ENCODE measurements at places on chromosomes 1 and 21. TPM values are rescaled to one million over a fixed set of nuclear protein-coding genes. Genes with fewer than 3 reads are reported as not detected.

The CASQ2 gene
- not detected for total RNA-seq

GRCh38 chr1:197770243-197770642, 5.0 kb downstream of the DENND1B start:
- H3K4me3 ChIP-seq: no peak overlapping the region
- DNase-seq: no peak
- H3K27me3 ChIP-seq: no peaks in the 10 kb centered on the region
- peaks cover 24% of the 10 kb centered on the region for H3K4me1 ChIP-seq

The SPRR2G gene
- total RNA-seq: not detected

DNA sequence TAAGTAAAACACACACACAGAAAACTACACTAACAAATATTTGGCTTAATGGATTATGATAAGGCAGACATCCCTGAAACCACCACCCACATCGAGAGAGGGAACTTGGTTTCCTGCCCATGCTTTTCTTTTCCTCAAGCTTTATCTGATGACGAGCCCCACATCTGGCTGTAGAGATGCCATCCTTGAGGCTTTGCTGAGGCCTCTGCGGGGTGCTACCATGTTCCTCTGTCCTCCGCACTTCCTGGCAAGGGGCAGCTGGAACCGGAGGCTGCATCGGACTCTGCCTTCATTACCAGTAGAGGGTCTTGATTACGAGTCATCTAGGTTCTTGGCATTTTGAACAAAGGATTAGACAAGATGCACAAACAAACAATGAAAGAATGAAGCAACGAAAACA, 21.7 kb upstream of the C1orf174 start:
- no peak for DNase-seq
- no peaks in the 10 kb centered on the region for H3K4me1 ChIP-seq
- no peak overlapping the region for H3K27ac ChIP-seq
- no peaks in the 10 kb centered on the region for H3K36me3 ChIP-seq

GRCh38 chr1:215824245-215824644, 257.1 kb downstream of the KCTD3 start:
- DNase-seq: no peak
- no peak overlapping the region for H3K4me3 ChIP-seq
- H3K27me3 ChIP-seq: no peaks in the 10 kb centered on the region
- no peak overlapping the region for H3K27ac ChIP-seq
- H3K36me3 ChIP-seq: no peaks in the 10 kb centered on the region

DNA sequence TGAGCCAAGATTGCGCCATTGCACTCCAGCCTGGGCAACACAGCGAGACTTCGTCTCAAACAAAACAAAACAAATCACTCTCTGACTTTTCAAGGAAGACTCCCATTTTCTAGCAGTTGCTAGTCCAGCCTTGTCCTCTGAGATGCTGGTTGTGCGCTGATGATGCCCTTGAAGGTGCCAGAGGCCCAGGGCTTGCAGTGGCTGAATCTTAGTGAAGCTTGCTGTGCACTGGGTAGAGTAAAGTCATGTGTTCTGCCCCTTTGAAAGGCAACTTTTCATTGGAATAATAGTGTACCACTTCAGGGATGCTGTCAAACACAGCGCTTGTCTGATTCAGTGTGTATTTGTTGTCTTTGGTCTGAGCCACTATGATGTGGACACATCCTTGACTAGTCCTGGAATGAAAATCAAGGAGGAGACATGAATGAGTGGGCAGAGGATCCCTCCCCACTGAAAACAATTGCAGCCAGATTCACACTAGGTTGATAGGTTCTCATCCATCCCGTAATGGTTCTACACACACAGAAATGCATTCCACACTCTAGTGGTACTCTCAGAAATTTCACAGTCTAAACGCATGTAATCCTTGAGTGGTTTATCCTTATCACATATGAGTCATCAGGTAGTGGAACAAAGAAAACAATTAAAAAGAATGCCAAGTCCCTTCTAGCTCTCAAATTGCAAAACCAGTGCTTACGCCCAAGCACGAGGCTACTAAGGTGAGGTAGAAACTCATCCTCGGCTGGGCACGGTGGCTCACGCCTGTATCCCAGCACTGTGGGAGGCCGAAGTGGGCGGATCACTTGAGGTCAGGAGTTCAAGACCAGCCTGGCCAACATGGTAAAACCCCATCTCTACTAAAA, 17.8 kb upstream of the TDRD10 start:
- no peaks in the 10 kb centered on the region for H3K36me3 ChIP-seq
- peaks cover 4% of the 10 kb centered on the region for H3K4me1 ChIP-seq
- no peak overlapping the region for H3K4me3 ChIP-seq
- H3K27ac ChIP-seq: no peak overlapping the region

DNA sequence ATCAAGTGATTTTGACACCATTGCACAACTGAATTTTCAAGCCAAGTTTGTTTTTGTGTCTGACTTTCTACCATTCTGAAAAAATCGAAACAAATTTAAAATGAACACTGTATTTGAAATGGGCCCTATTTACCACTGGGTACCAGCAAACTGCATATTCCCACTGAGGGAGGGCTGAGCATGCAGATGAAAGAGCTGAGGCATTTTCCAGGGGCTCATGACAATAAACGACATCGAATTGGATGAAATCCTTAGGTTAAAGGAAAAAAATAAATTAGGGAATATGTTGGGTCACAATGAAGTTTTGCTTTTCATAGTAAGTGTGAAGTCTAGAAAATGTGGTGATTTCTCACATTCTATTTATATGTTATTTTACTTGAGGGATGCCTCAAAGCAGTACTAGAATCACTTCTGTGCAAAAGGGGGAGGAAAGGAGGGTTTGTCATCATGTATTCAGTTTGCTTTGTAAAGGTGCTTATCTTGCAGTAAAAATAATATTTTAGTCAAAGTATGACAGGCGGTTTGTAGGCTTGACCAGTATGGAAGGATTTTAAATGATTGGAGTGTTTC, 11.2 kb downstream of the ZBTB18 start:
- no peaks in the 10 kb centered on the region for H3K27me3 ChIP-seq
- H3K27ac ChIP-seq: no peak overlapping the region

DNA sequence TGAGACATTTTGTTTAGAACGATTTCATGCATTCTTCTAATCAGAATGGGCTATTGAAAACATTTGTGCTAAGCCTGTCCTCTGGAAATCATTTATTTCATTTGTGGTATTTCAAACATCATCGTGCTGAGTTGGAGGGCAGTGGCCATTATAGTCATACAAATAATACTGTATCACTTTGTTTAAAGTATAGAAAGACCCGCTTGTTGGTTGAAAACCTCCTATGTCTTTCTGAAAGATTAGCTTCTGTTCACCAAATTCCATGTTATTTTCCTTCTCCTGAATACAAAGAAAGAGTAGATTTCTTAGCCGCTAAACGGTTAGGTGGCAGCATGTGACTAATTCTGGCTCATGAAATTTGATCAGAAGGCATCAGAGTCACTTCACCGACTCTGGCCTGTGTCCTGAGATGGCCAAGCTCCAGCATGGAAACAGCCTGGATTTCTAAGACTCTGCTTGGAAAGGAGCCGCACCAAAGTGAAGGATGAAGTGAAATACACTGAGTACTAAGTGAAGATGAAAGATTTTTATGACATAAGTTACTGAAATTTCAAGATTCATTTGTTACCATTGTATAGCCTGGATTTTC, 355.1 kb downstream of the USP25 start:
- no peak overlapping the region for H3K4me3 ChIP-seq
- no peak for DNase-seq
- H3K27me3 ChIP-seq: no peaks in the 10 kb centered on the region
- H3K4me1 ChIP-seq: peaks cover 37% of the 10 kb centered on the region
- H3K27ac ChIP-seq: no peak overlapping the region

The KRTAP13-2 gene
- total RNA-seq: not detected

DNA sequence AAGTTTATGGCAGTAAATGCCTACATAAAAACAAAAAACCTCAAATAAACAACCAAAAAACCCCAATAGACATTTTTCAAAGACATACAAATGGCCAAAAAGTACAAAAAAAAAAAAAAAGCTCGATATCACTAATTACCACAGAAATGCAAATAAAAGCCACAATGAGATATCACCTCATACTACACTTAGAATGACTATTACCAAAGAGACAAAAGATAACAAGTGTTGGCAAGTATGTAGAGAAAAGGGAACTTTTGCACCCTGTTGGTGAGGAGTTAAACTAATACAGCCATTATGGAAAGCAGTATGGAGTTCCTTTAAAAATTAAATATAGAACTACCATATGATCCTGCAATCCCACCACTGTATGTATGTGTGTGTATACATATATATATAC, 21.1 kb downstream of the SLC25A24 start:
- no peak overlapping the region for H3K27ac ChIP-seq
- no peak for DNase-seq
- H3K4me1 ChIP-seq: peaks cover 17% of the 10 kb centered on the region

The VASH2 gene
- 3.7 TPM for total RNA-seq

The ETV3L gene
- not detected for total RNA-seq

The ZYG11A gene
- total RNA-seq: 0.21 TPM

- no peak overlapping the region for H3K4me3 ChIP-seq
- H3K4me1 ChIP-seq: peaks cover 37% of the 10 kb centered on the region
- no peak for DNase-seq
- peak overlapping the region; percentile 15 for H3K27ac ChIP-seq
Measured at GRCh38 chr1:203632941-203633340, 6.3 kb downstream of the ATP2B4 start.

DNA sequence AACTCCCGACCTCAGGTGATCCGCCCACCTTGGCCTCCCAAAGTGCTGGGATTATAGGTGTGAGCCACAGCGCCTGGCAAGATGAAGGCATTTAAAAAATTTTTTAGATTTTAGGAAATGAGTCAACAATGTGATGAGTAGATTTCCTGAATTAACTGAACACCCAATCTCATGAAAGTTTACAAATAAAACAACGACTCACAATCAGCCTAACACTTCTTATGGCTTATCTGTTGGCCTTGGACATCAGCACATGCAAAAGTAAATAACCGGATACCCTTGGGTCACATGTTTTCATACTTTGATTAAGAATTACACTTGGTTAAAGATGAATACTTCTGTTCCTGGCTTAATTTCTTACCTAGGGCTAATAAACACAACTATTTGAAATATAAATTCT, 3.0 kb downstream of the GNG12 start:
- H3K4me1 ChIP-seq: peaks cover 35% of the 10 kb centered on the region
- peak overlapping the region; percentile 98 for H3K27ac ChIP-seq
- DNase-seq: no peak
- peak overlapping the region; percentile 95 for H3K4me3 ChIP-seq
- H3K36me3 ChIP-seq: no peaks in the 10 kb centered on the region

DNA sequence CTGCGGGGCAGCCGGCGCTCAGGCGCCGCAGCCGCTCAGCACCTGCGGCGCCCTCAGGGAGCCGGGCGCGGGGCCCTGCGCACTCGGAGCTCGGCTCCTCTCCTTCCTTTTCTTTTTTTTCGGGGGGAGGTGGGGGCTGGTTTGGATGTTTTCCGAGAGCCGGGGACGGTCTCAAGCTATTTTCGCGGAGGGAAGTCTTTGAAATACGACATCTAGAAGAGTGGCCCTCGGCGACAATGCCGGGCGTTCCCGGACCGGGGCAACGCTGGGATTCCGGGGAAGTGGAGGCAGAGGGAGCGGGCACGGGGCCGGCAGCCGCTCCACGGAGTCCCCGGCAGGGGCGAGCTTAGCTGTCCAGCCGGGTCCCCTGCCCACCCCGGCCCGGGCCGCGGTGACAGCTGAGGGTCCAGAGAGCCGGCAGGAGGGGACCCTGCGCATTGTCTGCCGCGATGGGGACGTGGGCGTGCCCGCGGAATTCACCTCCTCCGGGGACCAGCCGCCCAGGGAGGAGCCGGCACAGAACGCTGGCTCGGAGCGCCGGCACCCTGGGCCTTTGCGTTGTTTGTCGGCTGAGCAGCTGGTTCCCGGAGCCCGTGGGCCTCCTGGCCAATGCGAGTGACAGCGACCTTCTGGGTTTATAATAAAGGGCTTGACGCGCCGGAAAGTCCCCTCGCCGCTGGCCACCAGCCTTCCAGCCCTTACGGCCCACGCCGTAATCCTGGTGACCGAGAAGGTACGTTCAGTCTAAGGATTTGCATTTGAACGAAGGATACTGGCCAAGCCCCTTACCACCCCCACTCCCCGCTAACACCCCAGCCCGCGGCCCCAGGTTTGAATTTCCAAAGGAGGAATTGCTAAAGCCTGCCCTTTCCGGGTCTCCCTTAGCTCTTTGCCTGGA, 582 bp downstream of the SLC37A1 start:
- peaks cover 54% of the 10 kb centered on the region for H3K4me1 ChIP-seq
- no peaks in the 10 kb centered on the region for H3K27me3 ChIP-seq
- peak overlapping the region; percentile 73 for H3K27ac ChIP-seq
- H3K36me3 ChIP-seq: peaks cover 4% of the 10 kb centered on the region
- peak overlapping the region; percentile 84 for H3K4me3 ChIP-seq
- DNase-seq: no peak

- H3K4me1 ChIP-seq: no peaks in the 10 kb centered on the region
- no peaks in the 10 kb centered on the region for H3K27me3 ChIP-seq
- no peak overlapping the region for H3K27ac ChIP-seq
Measured at GRCh38 chr1:198950036-198950435, 311.2 kb downstream of the PTPRC start.

DNA sequence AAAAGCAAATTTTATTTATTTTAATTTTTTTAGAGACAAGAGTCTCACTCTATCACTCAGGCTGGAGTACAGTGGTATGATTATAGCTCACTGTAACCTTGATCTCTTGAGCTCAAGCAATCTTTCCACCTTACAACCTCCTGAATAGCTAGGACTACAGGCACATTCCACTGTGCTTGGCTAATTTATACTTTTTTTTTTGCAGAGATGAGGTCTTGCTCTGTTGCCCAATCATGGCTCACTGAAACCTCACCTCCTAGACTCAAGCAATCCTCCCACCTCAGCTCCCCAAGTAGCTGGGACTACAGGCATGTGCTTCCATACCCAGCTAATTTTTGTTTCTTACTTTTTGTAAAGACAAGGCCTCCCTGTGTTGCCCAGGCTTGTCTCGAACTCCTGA, 49.5 kb downstream of the DR1 start:
- H3K27me3 ChIP-seq: peaks cover 5% of the 10 kb centered on the region
- DNase-seq: no peak
- no peak overlapping the region for H3K27ac ChIP-seq
- H3K4me3 ChIP-seq: no peak overlapping the region
- peaks cover 3% of the 10 kb centered on the region for H3K36me3 ChIP-seq
- no peaks in the 10 kb centered on the region for H3K4me1 ChIP-seq

All from osteocyte (in vitro differentiated cells).